ENCODE measurements at places on chromosomes 2 and 18.

DNA sequence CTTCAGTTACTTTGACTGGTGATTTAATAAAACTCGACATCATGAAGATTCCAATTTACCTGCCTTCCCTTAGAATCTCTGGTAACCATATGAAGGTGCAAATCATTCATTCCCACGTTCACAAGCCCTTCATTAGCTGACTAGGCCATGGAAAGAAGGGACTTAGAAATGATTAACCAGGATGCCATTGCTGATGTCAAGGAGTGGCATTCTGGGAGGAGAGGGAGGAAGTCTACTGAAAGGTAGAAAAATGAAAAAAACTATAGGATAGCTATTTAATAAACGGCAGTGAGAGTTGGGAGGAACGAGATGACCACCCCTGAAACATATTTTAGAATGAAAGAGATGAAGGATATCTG, 1.4 kb downstream of the ATIC start:
- no peak for DNase-seq

DNA sequence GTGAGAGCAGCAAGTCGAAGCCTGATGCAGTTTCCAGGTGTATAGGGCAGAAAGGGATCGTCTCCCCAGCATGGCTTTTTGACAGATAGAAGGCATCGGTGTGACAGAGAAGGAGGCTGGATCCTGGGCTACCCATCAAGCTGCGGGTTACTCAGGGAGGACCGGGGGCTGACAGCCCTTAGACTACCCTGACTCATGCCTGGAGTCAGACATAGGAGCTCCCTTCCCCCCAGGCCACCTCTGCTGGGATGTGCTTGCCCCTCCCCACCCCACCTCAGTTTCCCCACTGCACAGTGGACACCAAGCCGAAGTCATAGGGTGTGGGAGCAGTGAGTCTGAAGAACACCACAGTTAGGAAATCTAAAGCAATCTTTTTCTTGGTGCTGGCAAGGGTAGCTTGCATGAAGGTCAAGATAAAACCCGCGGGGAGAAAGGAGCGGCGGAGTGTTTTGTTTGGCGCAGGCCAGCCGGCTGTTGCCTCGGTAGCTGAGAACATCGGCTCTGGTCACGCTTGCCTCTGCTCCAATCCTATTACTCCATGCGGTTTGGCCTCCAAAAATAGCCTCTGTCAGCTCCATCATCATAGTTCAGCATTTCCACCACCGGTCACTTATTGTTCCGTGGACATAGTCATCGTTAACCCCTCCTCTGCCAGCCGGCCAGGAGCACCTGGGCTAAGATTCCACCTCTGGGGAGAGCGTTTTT, 169.2 kb upstream of the GLI2 start:
- no peak for DNase-seq

- DNase-seq = no peak
Measured at GRCh38 chr2:11598228-11598731, 64.4 kb downstream of the GREB1 start.

GRCh38 chr18:9066358-9066757, 36.1 kb upstream of the NDUFV2 start:
- DNase-seq = no peak

DNA sequence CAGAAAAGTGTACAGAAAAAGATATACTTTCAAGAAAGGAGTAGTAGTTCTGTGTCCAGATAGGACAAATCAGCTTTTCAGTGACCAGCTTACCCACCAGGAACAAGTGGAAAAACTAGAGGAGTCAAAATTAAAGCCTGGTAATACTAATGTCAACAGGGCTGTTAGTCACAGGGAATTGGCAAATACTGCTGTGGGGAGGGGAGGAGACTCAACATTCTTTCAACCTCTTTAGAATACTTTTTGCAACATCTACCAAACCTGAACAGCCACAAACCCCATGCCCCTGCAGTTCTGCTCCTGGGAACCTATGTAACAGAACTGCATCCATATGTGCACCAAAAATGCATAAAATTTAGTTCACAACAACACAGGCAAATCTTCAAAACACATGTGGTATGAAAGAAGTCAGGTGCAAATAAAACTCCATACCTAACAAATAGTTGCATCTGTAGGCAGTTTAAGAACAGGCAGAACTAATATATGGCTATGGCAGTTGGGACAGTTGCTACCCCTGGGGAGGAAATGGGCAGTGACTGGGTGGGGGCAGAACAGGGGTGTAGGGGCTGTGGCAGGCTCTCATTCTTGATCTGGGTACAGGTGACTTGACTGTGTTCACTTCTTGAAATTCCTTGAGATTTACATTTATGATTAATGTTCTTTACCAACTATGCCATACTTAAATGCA, 9.7 kb downstream of the CMPK2 start:
- DNase-seq = no peak

GRCh38 chr2:150133623-150134022, 353.8 kb downstream of the RND3 start:
- no peak for DNase-seq

DNA sequence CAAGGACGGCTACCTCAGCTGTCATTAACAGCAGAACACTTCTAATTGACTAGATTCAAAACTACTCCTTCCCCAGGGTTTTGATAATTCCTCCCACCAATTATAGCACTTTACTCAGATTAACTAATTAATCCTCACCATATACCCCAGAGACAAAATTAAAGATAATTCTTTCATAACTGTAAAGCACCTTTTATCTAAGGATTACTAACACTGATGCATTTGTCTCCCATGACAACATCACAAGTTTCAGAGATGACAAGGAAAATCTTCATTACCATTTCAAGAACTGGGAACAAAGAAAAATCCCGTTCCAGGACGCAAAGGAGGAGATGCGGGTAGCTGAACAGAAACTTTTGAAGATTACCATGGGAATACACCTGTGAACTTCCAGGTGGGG, 129.4 kb upstream of the ITGA6 start:
- no peak for DNase-seq

DNA sequence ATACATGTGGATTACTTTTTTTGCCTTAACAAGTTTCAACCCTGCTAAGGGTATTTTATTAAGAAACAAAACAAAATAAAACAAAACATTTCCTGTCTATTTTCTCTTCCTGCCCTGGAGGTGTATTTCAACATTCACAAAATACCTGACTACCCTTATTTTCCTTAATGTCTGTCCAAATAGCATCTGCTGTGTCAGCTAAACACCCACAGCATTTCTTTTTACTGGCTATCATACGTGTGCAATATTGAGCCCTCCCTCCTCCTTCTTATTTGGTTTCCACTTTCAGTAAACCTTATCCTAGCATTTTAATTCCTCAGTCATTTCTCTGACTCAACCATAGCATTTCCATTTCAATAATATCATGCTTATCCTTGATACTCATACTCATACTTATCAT, 1420.0 kb upstream of the ZEB2 start:
- no peak for DNase-seq

DNA sequence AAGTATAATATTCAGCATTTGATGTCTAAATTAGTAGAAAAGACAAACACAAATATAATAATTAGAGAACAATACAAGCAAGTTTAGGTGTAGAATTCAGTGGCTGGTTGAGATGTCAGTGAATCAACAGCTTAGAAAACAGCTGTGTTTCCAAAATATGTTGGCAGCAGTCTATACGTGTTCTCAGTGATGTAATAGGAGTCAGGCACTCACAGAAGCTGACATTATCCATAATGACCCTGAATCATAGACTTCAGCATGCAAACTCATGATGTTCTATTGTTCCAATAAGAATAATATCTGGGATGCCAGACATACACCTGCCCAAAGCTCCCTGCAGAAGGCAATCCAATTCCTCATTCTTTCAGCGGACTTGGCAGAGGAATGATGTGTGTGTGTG, 164.7 kb downstream of the SLC8A1 start:
- no peak for DNase-seq

DNA sequence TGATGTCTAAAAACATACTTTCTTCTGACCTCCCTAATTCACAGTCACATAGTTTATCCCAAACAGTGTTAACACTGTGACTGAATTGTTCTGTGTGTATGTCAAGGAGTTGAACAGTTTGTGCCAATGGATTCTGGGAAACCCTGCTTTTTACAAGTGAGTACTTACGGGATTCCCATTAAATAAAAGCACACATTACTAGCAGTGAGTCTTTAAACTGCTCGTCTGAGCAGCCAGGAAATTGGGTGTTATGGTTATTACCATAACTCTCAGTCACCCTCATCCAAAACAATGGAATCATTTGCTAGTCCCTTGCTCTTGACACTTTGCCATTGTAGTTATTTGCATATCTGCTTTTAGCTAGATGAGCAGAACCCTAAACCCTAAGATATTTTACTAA, 209.1 kb downstream of the ZNF385B start:
- DNase-seq = no peak

- DNase-seq = no peak
Measured at GRCh38 chr2:233991196-233991595, 59.3 kb upstream of the SPP2 start.

GRCh38 chr18:37176621-37176934, 347.7 kb downstream of the KIAA1328 start:
- DNase-seq = no peak

DNA sequence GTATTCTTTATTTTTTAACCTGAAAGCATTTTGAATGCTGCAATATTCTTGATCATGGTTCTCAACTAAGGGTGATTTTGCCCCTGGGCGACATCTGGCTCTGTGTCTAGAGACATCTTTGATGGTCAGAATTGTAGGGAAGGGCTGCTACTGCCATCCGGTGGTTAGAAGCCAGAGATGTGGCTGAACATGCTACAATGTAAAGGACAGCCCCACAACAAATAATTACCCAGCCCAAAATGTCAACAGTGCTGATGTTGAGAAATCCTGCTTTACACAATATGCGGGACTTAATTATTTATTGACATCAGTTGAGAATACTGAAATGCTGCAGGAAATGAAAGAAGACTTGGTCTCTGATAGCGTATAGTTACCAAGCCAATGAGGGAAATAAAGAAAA, 37.5 kb upstream of the SERPINB2 start:
- DNase-seq = peak; percentile 41

- DNase-seq = no peak
Measured at GRCh38 chr2:224569654-224570053, 15.5 kb downstream of the CUL3 start.

DNA sequence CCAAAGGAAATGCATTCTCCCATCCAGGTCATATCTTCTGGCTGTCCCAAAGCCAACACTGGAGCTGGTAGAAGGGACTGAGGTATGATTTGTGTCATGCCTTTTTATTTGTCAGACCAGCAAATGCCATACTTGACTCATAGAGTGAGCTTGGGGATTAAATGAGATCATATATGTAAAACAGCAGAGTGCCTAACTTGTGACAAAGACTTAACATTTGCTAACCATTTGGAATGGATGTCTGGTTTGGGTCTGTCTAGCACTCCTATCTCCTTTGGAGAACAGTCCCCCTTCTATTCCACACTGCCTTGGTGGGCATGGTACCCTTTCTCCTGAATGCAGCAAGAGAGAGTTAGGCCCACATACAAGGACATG, 128.5 kb upstream of the LGALSL start:
- DNase-seq = no peak

DNA sequence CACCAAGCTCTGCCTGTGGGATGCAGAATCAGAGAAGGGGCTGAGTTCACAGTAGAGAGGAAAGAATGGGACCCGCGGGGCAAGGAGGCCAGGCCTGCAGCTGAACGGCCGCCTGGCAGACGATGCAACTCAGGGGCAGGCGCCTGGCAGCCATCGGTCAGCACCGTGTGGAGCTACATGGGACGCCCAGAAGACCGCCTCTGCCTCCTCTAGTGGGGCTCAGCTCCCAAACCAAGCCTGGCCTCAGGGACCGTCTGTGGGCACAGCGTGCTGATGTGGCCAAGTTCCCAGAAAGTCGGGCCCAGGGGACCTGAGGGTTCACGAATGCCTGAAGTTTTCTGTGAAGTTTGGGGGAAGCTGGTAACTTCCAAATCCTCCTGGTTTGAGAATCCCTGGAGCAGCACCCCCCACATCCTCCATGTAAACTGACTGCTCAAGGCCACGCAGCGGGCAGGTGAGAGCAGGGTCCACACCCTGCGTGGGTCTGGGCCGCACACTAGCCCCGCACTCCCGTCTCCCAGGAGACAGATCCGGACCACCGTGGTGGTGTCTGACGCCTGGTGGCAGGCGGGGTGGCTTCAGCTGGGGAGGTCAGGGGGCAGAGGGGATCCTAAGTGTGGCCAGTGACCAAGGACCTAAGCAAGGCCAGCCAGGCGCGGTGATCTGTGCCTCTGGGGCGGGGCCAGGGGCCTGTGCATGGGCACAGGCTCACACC, 14.6 kb downstream of the SNORC start:
- DNase-seq = no peak

DNA sequence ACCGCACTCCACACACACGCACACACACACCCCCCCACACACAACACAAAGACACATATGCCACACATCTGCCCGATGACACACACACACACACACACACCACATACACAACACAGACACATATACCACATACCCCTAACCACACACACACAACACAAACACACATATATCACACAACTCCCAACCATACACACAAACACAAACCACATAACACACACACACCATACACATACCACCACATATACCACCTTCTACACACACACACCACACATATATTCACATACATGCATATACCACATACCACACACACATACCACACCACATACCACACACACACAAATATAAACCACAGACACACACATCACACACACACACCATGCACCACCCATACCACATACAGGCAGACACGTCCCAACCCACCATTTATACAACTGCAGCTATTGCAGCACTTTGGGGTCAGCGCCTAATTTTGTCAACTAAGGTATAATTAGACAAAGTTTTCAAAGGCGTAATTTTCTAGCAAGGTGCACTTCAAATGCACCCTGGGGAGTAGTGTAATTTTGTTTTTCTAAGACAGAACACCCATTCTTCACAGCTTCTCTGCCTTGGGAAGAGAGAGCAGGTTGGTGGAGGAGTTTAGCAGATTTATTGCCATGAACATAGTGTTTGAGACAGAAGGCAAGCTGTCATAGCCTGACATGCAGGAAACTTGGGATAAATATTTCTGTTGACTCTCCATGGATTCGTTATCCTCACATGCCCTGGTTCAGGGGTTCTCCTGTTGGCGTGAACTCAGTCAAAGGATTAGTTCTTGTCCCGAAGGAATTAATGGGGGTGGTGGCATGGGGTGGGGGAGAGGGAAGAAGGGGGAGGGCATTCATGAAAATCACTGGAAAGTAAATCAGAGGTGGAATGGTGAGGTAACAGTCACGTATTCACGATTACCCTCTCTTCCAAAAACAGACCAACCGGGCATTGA, 416.1 kb downstream of the LPIN1 start:
- no peak for DNase-seq

All from stimulated activated CD8-positive, alpha-beta memory T cell treated with anti-CD3 and anti-CD28 coated beads, Interleukin-4, amount 100 ng/mL, for 48 hours (primary cell).